GM23248 (cell line): ENCODE measurements at places on chromosomes 5 and 9.

DNA sequence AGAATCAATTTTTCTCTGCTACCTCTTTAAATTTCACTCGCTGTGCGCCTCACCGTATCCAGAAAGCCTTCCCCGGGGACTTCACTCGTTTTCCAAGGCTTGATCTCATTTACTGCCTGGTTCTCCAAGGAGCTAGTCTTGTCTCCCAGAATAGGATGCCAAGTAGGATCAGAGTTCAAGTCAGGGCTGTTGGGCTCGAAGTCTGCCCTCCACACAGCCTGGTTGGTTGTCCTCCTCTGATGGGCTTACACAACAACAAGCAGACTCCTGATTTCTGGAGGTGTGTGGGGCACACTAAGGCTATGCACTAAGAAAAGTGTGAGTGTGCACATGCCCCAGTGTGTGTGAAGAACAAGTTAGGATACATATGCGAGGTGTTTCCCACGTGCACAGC, 14.0 kb upstream of the TNIP1 start:
- peak; percentile 39 for DNase-seq

- no peak for DNase-seq
Measured at GRCh38 chr9:6977761-6978160, 220.0 kb downstream of the KDM4C start.

GRCh38 chr5:15516486-15516885, 16.5 kb downstream of the FBXL7 start:
- no peak for DNase-seq

DNA sequence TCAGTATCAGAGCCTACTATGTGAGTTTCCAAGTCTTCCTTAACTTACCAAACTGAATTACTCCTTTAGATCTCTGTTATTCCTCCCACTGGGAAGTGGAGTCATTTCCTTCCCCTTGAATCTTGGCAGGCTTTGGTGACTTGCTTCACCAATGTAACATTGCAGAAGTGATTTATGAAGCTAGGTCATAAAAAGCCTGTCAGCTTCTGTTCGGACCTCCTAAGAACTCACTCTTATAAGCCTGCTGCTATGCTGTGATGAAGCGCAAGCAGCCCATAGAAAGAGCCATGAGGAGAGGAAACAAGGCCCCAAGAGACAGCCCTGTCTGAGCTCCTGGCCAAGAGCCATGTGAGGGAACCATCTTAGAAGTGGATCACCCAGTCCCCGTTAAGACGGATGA, 14.2 kb upstream of the FOXB2 start:
- DNase-seq: no peak

- DNase-seq: no peak
Measured at GRCh38 chr9:100056561-100056960, 42.2 kb downstream of the ERP44 start.

GRCh38 chr9:131697908-131698617, 41.8 kb downstream of the RAPGEF1 start:
- DNase-seq: no peak

GRCh38 chr5:14851597-14851996, 20.0 kb downstream of the ANKH start:
- no peak for DNase-seq

GRCh38 chr5:32159328-32160072, 14.6 kb downstream of the GOLPH3 start:
- DNase-seq: no peak

- no peak for DNase-seq
Measured at GRCh38 chr9:70415041-70415440, 584 bp upstream of the KLF9 start.

DNA sequence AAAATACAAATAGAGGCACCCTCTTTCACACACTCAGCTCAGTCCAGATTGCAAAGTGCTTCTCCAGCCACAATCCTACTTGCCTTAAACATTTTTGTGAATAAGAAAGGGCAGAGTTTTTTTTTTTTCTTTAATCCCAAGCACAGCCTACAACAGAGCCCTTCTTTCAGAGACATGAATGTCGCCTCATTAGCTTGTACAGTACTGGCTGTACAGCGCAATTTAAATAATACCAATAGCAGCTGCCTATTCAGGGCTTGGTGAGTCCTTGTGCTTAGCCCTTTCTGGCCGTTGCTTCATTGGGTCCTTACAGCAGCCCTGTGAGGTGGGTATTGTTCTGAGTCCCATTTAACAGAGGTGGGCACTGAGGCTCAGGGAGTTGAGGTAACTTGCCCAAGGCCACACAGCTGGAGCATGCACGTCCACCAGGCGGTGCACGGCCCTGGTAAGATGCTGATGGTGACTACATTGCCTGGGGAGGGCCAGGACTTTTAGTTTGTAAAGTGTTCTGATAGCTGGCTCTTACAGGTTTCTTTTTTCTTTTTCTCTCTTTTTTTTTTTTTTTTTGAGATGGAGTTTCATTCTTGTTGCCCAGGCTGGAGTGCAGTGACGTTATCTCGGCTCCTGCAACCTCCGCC, 23.1 kb downstream of the NDST1 start:
- DNase-seq: no peak

DNA sequence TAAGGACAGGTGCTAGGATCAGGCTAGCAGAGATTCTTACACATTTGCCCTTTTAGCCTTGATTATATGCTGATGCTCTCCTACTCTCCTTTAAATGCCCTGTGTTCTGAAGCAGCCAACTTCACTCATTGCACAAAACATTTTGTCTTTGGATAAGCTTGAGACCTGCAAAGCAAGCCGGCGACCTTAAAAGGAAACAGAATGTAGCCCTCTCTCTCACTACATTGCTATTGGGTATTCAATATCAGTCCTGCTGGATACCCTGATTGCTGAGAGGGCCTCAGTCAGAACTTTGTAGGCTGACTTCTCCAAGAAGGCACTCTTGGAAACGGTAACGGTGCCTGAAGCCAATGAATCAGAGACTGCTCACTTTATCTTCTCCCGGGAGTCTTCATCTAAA, 528.9 kb downstream of the DTWD2 start:
- DNase-seq: no peak
